Fibroblast of skin of right biceps (primary cell): ENCODE measurements at places on chromosomes 16 and 17.
A peak's percentile ranks its signal among the peaks of the same experiment; 100 is the strongest.

GRCh38 chr17:50163843-50164696 lies 1.7 kb upstream of the SGCA start:
- DNase-seq = no peak

DNA sequence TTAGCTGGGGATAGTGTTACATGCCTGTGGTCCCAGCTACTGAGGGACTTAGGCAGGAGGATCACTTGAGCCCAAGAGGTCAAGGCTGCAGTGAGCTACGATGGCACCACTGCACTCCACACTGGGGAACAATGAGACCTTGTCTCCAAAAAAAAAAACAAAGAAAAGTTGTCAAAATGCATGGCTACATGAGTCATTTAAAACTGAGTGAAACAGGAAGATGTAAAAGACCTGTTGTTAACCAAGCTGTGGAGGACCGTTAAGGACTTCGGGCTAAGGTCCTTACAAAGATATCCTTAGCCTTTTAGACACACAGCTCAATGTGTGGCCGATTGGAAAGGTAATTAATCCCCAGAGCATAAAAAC lies 25.1 kb downstream of the ZP2 start:
- DNase-seq = no peak

- peak; percentile 71 for DNase-seq
These were observed 4.7 kb upstream of the CHD3 start for GRCh38 chr17:7883781-7884386.

DNA sequence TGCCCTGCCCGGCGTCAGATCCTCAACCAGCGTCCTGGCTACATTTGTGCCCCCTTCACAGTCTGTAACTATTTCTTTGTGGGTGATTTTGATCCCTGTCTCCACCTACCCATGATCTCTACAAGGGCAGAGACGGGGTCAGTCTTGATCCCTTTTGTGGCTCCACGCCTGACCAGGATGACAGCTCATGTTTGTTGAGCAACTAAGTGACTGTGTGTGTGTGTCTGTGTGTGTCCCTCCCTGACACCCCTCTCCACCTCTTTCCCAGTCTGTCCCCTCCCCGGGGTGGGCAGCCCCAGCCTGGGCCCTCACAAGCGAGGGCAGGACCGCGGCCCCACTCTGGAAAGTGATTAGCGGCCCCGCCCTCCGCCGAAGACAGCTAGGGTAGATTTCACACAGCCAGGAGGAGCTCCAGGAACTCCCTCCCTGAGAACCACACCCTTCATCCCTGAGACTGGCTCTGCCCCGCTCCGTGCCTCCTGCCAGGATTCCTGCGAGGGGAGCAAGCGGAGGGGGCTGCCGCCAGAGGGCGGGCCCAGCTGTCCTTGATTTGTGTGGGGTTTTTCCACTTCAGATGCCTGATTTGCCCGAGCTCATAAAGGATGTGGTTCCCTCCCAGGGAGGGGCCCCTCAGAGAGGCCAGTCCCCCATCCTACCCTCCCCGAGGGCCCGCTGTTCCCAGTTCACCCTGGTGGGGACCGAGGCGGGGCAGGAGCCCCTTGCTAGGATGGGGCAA lies 5.3 kb upstream of the HS3ST6 start:
- peak; percentile 56 for DNase-seq

DNA sequence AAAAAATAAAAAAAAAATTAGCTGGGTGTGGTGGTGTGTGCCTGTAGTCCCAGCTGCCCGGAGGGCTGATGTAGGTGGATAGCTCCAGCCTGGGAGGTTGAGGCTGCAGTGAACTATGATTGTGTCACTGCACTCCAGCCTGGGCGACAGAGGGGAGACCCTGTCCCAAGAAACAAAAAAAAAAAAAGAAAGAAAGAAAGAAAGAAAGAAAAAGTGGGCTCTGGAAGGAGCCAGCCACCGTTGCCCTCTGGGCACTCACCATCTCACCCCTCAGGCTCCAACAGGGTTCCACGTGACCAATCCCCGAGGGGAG lies 87.3 kb upstream of the TOB1 start:
- no peak for DNase-seq

DNA sequence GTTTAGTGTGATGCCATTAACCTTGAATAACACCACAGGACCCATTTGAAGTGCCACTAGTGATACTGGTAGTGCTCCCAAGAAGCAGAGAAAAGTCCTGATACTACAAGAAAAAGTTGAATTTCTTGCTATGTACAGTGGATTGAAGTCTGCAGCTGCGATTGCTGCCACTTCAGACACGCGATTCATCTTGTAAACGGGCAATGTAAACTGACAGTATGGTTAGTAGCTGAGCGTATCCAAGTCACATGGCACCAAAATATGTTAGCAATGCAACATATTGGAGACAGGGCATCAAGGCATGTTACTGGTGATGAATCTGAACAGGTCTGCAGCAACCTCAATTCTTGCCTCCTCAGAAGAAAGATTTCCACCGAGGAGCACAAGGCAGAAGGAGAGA lies 238.9 kb downstream of the HS3ST3B1 start:
- DNase-seq = no peak

DNA sequence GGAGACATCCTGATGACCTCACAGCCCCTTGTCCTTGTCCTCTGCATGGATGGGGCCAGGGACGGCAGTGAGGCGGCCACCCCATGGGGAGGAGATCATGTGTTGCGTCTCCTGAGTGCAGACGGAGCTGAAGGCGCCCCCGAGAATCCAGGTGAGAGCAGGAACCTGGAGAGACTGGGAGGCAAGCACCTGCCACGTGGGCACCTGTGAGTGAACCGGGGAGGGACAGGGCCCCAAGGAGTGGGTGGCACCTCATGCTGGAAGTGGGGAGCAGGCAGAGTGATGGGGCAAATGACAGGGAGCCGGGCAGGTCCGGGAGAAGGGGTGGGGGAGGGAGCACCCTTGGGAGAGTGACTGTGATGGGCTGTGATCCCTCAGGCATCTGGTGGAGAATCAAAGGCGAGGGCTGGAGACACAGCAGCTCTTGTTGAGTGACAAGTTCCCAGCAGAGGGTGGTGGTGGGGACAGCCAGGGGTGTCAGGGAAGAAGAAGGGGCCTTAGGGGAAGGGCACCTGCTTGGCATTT lies 174.3 kb upstream of the CHMP6 start:
- no peak for DNase-seq

- peak; percentile 40 for DNase-seq
These were observed 62.9 kb downstream of the ADCY9 start for GRCh38 chr16:4053301-4053845.

GRCh38 chr17:39380144-39380543 lies 21.3 kb downstream of the FBXL20 start:
- DNase-seq = no peak
